ENCODE measurements at places on chromosomes 4 and X. TPM values are rescaled to one million over a fixed set of nuclear protein-coding genes. Genes with fewer than 3 reads are reported as not detected.

The IL13RA2 gene
- total RNA-seq: 0.22 TPM

The RIPPLY1 gene
- not detected for total RNA-seq

The PLAC1 gene
- not detected for total RNA-seq

The ADAMTS3 gene
- total RNA-seq: 0.34 TPM

The RASSF6 gene
- not detected for total RNA-seq

The NAT8L gene
- total RNA-seq: not detected
